ENCODE measurements at places on chromosomes 16 and 17.

DNA sequence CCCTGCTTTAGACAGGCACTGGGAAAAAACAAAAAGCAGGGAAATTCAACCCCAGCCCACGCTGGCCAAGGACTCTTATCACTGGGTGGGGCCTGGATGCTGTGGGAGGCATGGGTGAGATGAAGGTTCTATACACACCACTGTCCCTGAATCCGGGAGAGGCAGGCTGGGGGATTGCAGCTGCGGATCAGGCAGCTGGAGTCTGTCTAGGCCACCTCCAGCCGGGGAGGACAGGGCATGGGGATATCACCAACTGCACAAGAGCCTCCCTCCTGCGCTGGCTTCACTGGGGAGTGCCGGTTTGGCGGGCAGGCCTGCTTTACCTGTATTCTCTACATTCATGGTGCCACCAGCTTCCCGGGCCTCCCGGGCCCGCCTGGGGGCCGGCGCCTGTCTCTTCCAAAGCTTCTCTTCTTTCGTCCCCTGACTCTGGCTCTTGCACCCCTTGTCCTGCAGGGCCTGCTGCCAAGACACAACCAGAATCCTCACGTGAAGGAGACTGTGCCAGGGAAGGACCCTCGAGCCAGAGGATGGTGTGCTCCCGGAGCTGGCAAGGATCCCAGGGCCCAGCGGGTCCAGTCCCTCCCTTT lies 13.9 kb downstream of the KIFC3 start:
- no peak for DNase-seq

- peak; percentile 16 for DNase-seq
Observed at GRCh38 chr17:31537565-31538011, 146.1 kb downstream of the RAB11FIP4 start.

GRCh38 chr16:60107871-60108270 lies 1373.8 kb upstream of the GOT2 start:
- no peak for DNase-seq

- DNase-seq: no peak
Observed at GRCh38 chr17:39151943-39152818, 744 bp upstream of the PLXDC1 start.

GRCh38 chr17:80727409-80727755 lies 182.7 kb downstream of the RPTOR start:
- DNase-seq: no peak

GRCh38 chr16:20868890-20869289 lies 31.3 kb downstream of the DCUN1D3 start:
- peak; percentile 83 for DNase-seq

DNA sequence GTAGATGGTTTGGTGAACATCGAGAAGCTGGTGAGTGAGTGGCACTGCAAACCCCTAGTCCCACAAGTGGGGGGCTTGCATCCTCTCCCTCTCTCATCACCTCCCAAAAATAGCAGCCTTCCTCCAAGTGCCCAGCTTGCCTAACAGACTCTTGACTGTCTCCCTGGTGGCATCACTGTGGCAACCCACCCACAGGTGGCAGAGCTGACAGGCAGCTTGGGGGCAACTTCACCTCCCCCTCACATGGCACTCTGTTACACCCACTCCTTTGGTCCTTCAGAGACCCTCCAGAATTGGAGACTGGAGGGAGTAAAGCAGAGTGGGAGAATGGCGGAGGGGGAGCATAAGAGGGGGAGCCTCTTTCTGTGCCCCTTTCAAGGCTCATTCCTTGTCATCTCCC lies 15.7 kb downstream of the RAPGEFL1 start:
- DNase-seq: no peak

DNA sequence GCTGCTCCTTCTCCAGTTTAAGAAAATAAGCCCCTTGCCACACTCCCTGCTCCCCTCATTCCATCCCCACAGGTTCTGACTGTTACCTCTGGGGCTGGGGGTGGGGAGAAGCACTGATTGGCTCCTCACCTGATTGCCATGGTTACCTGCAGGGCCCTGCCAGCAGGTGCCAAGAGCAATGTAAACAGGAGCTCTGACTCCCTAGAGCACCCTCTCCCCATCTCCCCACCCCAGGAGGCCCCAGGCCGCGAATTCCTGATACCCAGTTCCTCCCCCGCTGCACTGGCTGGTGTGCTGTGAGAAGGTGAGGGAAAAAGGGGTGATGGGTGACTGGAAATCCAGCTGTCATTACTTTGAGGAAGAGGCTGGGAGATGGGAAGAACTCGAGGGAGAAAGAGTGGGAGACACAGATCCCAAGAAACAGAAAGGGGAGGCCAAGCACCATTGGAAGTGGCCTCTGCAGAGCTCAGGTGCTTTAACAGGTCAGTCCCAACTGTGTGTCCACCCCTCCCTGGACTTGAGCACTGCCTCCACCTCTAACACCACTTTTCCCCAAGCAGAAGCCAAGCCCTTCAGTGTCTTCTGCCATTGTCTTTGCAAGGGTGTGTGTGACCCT lies 4.5 kb downstream of the PCGF2 start:
- DNase-seq: no peak

DNA sequence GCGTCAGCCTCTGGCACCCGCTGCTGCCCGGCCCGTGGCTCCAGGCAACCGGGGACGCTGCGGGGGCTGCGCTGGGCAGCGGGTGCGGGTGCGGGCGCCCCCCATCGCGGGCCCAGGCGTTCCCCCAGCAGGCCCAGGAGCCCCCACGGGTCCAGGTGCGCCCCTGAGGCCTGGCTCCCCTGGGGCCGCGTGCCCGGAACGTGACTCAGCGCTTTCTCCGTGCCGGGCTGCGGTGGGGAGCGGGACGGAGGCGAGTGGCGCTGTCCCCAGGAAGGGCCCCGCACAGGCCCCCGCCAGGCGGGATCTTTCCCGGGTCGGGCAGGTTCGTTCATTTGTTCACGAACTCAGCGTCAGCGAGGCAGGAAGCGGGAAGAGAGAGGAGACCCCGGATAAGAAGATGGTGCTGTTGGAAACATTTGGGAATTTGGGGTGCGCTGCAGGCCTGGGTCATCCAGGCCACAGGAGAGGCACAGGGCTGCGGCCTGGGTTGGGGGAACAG lies 18.4 kb upstream of the EXOC7 start:
- no peak for DNase-seq

DNA sequence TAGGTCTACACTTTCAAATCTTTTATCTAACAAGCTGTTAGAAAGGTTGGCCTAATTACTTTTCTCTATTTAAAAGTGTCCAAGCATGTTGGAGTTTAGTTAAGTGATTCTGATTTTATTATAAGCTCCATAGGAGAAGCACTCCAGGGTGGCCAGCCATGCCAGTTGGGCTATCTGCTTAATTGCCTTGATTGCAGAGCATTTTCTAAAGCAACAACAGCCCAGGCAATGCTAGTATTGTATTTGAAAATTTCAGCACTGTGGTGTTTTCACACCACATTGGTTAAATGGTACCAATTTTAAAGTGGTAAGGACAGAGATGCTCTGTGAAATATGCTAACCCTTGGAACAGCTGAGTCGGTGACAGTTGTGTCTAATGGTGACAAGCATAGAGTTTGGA lies 510.5 kb upstream of the CDH8 start:
- no peak for DNase-seq

DNA sequence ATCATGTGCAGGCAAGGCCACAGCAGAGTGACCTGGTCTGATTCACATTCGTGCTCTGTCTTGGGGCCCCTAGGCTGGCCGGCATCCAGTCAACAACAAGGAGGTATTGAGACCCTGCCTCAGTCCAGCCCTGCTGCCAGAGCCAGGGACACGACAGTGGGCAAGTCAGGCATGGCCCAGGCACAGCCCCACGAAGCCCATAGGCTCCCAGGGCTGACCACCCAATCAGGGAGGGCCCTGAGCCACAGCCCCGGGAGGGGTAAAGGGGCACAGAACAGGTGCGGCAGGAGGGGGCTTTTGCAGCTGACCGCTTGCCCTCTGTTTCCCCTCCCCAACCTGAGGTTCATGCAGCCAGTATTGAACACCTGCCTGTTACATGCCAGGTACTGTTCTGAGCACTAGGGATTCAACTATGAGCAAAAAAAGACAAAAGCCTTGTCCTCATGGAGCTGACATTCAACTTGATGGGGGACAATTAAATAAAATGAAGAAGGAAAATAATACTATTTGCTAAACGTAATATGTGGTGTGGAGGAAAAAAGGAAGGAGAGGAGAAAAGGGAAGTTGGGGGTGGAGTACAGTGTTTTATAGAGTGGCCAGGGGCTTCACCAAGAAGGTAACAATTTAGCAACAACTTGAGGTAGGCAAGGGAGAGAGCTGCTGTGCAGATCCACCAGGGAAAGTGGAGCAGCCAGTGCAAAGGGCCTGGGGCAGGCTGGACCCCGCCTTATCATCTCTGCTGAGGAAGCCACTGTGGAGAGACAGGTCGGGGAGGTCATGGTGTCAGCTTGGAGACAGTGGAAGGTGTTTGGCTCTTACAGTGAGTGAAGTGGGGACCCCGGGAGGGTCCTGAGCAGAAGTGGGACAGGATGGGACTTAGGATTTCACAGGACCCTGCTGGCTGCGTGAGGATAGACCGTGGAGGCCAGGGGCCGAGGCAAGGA lies 6.1 kb downstream of the DRC3 start:
- no peak for DNase-seq

- no peak for DNase-seq
Observed at GRCh38 chr17:64498308-64499203, 1.7 kb upstream of the POLG2 start.

DNA sequence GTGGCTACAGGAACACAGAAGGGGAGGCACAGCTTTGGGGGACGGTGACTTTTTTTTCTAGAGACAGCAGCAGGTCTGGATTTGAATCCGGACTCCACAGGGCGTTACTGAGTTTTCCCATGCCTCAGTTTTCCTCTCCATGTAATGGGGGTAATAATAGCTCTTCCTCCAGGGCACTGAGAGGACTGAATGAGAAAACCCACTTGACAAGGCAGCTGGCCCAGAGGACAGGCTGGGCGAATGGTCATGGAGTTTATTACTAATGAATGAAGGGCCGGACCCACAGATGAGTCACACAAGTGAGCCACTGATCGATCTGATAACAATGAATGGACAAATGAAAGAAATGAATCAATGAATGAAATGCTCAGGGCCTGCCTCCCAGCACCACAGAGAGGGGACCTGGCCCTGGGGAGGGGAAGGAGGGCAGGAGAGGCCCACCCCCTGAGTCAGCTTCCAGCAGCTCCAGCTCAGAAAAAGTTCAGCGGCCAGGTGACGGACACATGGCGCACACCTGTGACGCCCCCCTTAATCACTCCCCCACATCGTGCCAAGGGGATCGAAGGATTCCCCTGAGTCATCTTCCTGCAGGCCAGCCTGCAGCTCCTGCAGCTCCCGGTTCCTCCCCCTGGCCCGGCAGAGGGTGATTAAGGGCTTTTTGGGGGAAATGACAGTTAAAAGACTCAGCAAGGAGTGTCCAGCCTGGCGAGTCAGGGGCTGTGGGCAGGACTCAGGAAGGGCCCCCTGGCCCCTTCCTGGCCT lies 54.3 kb downstream of the SOCS1 start:
- peak; percentile 66 for DNase-seq

GRCh38 chr16:27406511-27407128 lies 4.6 kb downstream of the IL21R start:
- DNase-seq: no peak

GRCh38 chr17:5785867-5786509 lies 201.7 kb upstream of the NLRP1 start:
- DNase-seq: no peak

DNA sequence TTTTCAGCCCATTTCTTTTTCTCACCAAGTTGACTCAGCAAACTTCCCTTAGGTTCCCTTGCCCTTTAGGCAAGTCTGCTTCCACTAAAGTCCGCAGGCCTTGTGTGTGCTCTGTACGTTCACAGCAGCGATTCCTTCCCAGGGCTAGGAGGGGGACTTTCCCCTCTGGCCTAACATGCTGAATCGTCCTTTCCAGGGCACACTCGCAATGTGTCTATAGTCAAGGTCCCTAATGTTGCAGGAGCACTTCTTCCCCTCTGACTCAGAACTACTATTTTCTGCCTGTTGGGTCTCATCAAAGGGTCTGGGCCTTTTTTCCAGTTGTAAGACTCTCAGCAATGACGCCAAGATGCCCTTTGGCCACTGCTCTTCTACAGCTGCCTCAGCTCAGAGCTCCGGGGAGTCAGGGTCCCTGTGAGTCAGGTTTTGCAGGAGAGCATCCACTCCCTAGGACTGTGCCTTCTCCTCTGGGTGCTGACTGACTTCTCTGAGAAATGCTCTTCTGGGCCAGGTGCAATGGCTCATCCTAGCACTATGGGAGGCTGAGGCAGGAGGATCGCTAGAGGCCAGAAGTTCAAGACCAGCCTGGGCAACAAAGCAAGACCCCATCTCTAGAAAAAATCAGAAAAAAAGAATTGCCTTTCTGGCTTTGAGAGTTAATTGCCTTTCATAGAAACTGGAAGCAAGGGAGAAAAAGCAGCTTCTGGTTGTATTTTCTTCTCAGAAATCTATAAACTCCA lies 64.4 kb upstream of the TBX2 start:
- no peak for DNase-seq

- DNase-seq: no peak
Observed at GRCh38 chr17:43542859-43543258, 3.3 kb downstream of the ETV4 start.

DNA sequence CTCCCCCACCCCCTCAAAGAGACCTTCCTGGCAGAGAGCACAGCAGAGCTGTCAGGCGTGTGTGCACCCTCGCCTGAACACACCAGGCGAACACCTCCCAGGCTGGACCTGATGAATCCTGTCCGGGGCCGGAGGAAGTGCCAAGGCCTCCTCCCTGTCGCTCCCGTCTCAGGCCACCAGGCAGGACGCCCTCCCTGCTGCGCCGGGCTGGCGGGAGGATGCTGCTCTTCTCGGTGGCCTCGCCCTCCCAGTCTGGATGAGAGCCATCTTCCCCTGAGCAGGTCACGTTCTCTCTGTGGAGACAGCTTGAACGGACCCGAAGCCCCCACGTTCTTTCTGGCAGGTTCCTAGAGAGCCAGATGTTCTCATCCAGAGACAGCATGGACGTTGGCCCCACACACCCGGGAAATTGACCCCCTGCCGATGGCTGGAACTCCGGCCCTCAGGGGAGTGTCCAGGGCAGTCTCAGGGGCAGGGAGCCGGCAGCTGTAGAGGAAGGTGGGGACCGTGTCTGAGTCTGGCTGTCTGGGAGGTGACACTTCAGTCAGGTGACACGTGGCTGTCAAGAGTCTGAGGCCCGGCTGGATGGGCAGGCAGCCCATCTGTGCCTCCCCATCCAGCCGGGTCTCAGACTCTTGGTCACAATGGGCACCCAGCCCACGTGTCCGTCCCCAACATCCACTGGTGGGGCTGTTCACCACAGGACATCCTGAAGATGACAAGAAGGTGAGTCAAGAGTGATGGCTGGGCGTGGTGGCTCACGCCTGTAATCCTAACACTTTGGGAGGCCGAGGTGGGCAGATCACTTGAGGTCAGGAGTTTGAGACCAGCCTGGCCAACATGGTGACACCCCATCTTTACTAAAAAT lies 5.0 kb upstream of the TIMP2 start:
- no peak for DNase-seq

DNA sequence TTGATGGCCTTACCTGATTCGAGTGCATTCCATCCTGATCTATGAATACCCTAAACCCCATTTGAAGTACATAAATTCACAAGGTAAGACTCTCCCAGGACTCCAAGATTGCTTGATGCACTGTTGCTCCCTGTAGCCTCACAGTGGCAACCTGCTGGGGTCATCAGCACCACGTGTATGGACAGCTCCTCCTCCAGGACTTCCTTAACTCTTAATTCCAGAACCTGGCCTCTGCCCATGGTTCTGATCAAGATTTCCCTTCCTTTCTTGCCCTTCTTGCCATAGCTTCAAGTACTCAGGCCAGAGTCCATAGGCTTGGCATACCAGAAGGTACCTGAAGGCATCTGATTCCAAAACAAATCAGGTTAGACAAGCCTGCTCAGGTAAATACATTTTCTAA lies 34.0 kb upstream of the NLK start:
- DNase-seq: peak; percentile 79

All from MCF 10A (cell line).